ENCODE measurements at places on chromosomes 1 and 21. TPM values are rescaled to one million over a fixed set of nuclear protein-coding genes. Genes with fewer than 3 reads are reported as not detected.

The GPR25 gene
- total RNA-seq: not detected

The OLIG2 gene
- total RNA-seq: not detected

The LAMC2 gene
- total RNA-seq: 2.1 TPM

The HSD3B2 gene
- total RNA-seq: not detected

The C2CD4D gene
- total RNA-seq: not detected

DNA sequence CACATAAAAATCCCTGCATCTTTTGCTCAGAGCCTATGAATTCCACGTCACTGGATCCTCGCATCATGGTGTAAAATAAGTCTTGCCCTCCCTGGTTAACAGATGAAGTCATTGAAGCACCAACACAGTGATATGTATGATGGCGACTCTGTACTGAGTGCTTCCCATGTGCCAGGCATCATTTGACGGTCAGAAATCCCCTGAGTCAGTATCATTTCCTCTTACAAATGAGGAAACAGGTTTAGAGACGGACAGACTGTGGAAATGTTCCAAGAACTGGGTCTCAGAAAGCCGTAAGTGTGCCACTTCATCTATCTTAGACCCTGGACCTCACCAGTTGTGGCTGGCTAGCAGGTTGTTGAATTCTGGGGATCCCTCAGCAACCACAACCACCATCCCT lies 5.1 kb upstream of the OLFML2B start:
- DNase-seq: no peak

DNA sequence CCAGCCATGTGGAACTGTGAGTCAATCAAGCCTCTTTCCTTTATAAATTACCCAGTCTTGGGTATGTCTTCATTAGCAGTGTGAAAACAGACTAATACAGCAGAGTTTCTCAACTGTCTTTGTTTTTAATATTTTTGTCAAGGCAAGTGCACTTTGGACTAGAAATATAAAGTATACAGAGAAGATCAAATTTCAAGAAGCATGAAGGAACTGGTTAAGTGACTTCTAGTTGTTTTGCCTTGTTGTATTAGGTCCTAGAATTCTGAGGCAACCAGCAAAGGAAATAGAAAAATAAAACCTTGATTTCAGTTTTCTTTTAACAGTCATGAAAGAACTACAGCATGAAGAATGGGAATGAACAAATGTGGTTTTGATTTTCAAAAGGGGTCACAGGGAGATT lies 131.1 kb upstream of the PTGFR start:
- no peak for DNase-seq

GRCh38 chr1:36786425-36786824 lies 247.9 kb downstream of the GRIK3 start:
- no peak for DNase-seq

GRCh38 chr1:165858364-165858823 lies 31.0 kb downstream of the UCK2 start:
- DNase-seq: no peak

GRCh38 chr1:3172431-3173380 lies 103.7 kb downstream of the PRDM16 start:
- no peak for DNase-seq

DNA sequence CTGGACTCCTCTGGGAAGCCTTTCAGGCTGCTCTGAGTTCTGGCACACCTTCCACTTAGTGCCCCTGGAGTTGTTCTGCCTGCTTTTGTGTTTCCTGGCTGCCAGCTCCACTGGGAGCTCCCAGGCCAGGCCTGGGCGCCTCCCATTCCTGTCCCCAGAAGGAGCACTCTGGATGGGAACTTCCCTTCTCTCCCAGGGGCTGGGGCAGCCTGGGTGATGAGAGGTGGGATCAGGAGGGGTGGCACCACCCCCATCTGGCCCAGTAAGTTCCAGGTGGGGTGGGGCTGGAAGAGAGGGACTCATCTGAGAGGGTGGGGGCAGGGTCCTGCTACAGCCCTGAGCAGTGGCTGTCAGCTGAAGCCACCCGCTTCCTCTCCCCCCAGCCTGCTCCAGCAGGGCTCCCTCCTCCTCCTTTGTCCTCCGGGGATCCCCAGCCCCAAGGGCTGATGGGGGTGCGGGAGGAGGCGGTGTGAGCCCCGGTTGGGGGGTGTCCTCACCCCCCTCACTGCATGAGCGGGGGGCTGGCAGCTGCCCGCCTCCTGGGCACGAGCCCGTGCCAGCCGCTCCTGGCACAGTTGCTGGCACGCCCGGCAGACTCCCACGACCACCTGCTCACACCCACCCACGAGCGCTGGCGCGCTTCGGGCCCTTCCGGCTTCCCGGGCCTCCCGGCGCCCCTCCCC lies 4.7 kb downstream of the FOXO6 start:
- no peak for DNase-seq

GRCh38 chr1:155931332-155932038 lies 2.7 kb downstream of the KHDC4 start:
- no peak for DNase-seq
